ENCODE measurements at places on chromosomes 5 and 9.

GRCh38 chr9:90147426-90147825 lies 495.2 kb downstream of the DIRAS2 start:
- no peak for DNase-seq

DNA sequence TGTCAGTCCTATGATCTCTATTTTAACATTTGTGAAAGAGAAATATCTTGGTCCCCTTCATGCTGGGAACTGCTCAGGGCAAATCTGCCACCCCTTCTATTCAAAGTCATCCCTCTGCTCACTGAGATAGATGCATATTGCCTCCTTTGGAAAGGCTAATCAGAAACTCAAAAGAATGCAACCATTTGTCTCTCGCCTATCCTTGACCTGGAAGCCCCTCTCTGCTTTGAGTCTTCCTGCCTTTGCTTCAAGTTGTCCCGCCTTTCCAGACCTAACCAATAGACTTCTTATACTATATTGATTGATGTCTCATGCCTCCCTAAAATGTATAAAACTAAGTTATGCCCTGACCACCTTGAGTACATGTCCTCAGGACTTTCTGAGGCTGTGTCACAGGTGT lies 97.0 kb downstream of the PSAT1 start:
- no peak for DNase-seq

DNA sequence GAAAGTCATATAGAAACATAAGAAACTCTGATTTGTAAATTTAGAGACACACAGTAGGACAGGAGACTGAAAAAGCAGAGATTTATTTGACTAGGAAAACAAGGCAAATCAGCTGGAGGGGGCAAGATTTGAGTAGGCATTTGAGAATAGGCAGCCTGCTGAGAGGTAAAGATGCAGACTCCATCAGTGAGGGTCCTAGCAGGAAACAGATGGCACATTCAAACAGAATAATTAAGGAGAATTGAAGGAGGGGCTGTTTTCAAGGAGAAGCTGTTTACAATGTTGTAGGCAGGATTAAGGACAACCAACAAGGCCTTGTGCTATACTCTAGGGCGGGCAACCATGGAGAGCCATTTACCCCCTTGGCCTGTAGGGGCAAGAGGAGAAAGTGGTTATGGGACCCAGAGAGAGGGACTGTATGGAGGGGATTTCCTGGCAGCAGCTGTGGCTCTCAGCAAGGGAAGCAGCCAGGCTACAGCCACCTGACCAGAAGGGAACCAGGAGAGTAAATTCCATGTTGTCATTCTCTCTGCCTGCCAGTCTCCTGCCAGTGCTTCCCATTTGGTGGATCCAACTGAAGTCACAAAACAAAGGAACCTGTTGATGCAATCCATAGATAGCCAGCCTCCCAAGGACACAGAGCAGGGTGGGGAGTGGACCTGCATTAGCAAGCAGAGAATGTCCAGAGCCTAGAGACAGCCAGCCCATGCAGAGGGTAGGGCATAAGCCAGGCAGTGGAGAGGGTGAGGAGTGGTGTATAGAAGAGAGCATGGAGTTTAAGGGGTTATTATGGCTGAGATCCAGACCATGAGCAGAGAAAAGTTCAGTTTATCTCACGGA lies 38.2 kb downstream of the PAPPA start:
- no peak for DNase-seq

- no peak for DNase-seq
Observed at GRCh38 chr5:150778088-150778516, 455 bp upstream of the SMIM3 start.

DNA sequence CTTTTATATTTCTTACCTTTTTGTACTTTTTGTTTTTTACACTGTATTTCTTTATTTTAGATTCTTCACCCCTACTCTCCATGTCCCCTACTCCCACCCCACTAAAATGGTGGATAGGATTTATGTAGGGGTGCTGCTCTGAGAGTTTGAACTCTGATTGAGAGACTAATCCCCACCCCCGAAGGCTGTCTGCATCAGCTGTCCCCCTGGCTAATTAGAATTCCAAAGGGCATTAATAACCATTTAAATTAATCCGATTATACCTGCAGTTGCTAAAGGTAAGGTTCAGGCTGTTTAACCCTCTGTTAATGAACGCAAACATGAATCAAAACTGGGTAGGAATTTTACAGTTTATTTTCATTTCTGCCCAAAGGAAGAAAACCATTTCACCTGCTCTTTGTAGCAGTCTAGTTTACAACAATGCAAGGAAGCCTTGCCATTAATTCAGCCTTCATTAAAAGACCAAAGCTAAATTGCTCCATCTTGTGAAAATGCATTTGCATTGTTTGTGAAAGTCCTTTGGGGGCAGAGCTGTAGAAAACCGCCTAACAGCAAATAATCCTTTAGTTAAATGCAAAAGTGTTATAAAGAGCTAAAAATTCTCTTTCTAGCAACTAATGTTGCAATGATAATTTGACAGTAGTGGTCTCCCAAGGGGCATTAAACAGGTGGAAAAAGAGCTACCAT lies 71.2 kb downstream of the ZCCHC7 start:
- no peak for DNase-seq

DNA sequence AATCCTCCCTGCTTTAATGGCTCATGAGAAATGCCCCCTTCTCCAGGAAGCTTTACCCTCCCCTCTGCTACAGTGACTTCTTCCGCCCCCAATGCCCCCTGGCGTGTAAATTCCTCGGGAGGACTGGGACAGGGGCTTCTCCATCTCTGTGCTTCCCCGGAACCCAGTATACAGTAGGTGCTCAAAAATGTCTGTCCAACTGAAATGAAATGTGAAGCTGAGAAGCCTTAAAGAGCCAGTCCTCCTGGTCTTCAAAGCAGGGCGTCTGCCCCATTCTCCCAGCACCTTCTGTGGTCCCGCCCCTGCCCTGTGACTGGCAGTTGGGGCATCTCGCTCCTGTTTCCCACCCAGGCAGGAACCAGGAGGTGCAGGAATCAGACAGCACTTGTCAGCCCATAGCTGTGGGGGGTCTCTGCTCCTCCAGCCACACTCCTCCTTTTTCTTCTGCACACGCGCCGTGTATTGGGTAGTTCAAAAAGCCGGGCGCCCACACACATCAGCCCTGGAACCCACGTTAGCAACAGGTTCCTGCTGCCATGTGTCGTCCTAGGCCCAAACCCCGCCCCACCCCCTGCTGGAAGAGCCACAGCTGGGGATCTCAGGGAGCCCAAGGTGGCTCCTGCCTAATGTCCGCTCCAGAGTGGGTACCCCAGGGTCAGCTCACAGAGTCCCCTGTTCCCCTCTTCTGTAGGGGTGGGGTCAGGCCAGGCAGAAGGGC lies 16.0 kb downstream of the FIBCD1 start:
- no peak for DNase-seq

- no peak for DNase-seq
Observed at GRCh38 chr5:44001675-44002380, 387.4 kb downstream of the FGF10 start.

All from kidney glomerular epithelial cell (primary cell).